ENCODE measurements at places on chromosomes 3 and 15. TPM values are rescaled to one million over a fixed set of nuclear protein-coding genes. Genes with fewer than 3 reads are reported as not detected.
A peak's percentile ranks its signal among the peaks of the same experiment; 100 is the strongest.

The RYK gene
- total RNA-seq = 50.9 TPM

The CSPG4 gene
- 263 TPM for total RNA-seq

The SLC28A2 gene
- not detected for total RNA-seq

The GRK7 gene
- not detected for total RNA-seq

The NTRK3 gene
- total RNA-seq = 87.3 TPM

The ANKRD34C gene
- not detected for total RNA-seq

The ZNF609 gene
- total RNA-seq = 38.8 TPM

The BTLA gene
- not detected for total RNA-seq

- H3K27me3 ChIP-seq = no peaks in the 10 kb centered on the region
- H3K36me3 ChIP-seq = peaks cover 16% of the 10 kb centered on the region
- no peaks in the 10 kb centered on the region for H3K4me1 ChIP-seq
- no peak for DNase-seq
- H3K4me3 ChIP-seq = no peak overlapping the region
- H3K27ac ChIP-seq = no peak overlapping the region
Measured at GRCh38 chr15:65254356-65254755, 32.3 kb downstream of the PARP16 start.

DNA sequence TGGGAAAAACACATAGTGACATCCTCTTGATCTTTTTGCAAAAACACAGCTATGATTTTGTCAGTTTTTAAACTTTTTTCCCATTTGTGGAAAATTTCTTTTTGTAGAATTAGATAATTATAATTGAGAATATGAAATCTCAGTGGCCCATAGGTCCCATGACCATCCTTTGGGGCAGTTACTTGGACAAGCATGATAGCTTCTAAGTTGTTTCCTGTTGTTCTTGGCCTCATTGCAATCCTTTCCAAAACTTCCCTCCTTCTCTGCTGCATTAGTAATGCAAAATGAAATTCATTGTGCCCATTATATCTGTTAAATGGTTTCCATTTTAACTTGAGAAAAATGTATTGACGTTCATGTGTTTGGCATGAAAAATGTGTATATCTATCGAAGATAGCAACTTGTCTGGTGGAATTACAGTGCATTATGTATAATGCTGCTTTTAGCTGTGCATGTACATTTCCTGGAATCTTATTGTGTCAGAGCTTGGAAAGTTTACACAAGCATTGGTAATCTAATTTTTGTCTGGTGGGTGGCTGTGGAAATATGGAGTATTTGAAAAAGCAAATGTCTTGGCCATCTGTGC, 70.0 kb downstream of the MDFIC2 start:
- no peak for DNase-seq
- no peaks in the 10 kb centered on the region for H3K4me1 ChIP-seq
- H3K27me3 ChIP-seq = no peaks in the 10 kb centered on the region
- no peak overlapping the region for H3K27ac ChIP-seq
- no peak overlapping the region for H3K4me3 ChIP-seq
- H3K36me3 ChIP-seq = no peaks in the 10 kb centered on the region

GRCh38 chr3:14691239-14691638, 16.3 kb downstream of the C3orf20 start:
- no peaks in the 10 kb centered on the region for H3K4me1 ChIP-seq
- no peaks in the 10 kb centered on the region for H3K36me3 ChIP-seq
- DNase-seq = no peak
- H3K27me3 ChIP-seq = no peaks in the 10 kb centered on the region
- H3K4me3 ChIP-seq = no peak overlapping the region

GRCh38 chr3:10748040-10748439, 68.0 kb upstream of the SLC6A11 start:
- H3K4me1 ChIP-seq = no peaks in the 10 kb centered on the region
- no peak for DNase-seq
- no peak overlapping the region for H3K4me3 ChIP-seq
- H3K27me3 ChIP-seq = no peaks in the 10 kb centered on the region

- H3K4me1 ChIP-seq = peaks cover 31% of the 10 kb centered on the region
- no peak overlapping the region for H3K27ac ChIP-seq
- DNase-seq = no peak
- no peaks in the 10 kb centered on the region for H3K36me3 ChIP-seq
Measured at GRCh38 chr15:68633231-68634121, 54.7 kb downstream of the CORO2B start.

- DNase-seq = no peak
- no peak overlapping the region for H3K4me3 ChIP-seq
- H3K27ac ChIP-seq = no peak overlapping the region
Measured at GRCh38 chr3:53171064-53171418, 10.0 kb downstream of the PRKCD start.

DNA sequence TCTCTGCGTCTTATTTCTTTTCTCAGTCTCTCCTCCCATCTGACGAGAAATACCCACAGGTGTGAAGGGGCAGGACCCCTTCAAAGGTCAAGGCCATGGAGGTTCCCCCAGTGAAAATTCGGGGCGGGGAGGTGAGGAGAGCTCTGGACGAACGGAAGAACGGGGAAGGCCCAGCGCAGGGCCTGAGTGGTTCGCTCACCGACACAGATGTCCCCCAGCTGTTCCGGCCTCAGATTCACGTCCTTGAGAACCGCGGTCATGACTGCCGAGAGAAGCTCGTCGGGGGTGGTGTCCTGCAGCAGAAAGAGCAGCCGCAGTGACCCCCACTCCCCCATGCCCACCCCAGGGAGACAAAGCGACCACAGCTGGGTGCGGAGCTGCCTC, 542 bp downstream of the ACAA1 start:
- H3K4me3 ChIP-seq = peak overlapping the region; percentile 89
- peaks cover 24% of the 10 kb centered on the region for H3K36me3 ChIP-seq
- H3K27me3 ChIP-seq = no peaks in the 10 kb centered on the region
- H3K4me1 ChIP-seq = peaks cover 18% of the 10 kb centered on the region
- DNase-seq = no peak

GRCh38 chr3:53255423-53255774, 423 bp downstream of the TKT start:
- peak overlapping the region; percentile 85 for H3K27ac ChIP-seq
- no peaks in the 10 kb centered on the region for H3K27me3 ChIP-seq
- H3K36me3 ChIP-seq = no peaks in the 10 kb centered on the region
- peak overlapping the region; percentile 79 for H3K4me3 ChIP-seq
- no peak for DNase-seq

GRCh38 chr15:71934446-71934845, 124.1 kb downstream of the NR2E3 start:
- peaks cover 18% of the 10 kb centered on the region for H3K36me3 ChIP-seq
- H3K27me3 ChIP-seq = no peaks in the 10 kb centered on the region
- H3K27ac ChIP-seq = no peak overlapping the region
- no peaks in the 10 kb centered on the region for H3K4me1 ChIP-seq
- no peak overlapping the region for H3K4me3 ChIP-seq

- no peak for DNase-seq
- no peaks in the 10 kb centered on the region for H3K36me3 ChIP-seq
- H3K4me1 ChIP-seq = peaks cover 22% of the 10 kb centered on the region
- H3K4me3 ChIP-seq = peak within 1 kb of the TSS; percentile 96
- peak within 1 kb of the TSS; percentile 99 for H3K27ac ChIP-seq
Measured at GRCh38 chr15:38252481-38253350, at the start of gene SPRED1. Gene SPRED1 (plus strand): TSS chr15:38252836. CDS start chr15:38253186, 350 bp downstream.

DNA sequence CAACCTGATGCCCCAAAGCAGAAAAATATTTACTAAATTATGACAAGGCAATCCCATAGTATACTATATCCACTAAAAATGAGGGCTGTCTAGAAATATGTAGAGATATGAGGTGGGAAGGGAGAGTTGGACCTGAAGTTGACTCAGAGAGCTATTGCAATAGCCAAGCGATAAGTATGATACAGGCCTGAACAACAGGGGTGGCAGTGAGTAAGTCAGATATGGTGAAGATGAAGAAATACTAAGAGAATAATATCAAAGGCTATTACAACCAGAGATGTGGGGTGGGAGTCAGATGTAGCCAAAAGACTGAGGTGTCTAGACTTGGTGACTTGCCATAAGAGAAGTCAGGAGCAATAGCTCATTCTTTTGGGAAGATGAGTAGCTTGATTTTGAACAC, 9.2 kb downstream of the HSPBAP1 start:
- no peaks in the 10 kb centered on the region for H3K36me3 ChIP-seq
- H3K4me3 ChIP-seq = no peak overlapping the region
- no peak overlapping the region for H3K27ac ChIP-seq
- no peaks in the 10 kb centered on the region for H3K27me3 ChIP-seq
- no peaks in the 10 kb centered on the region for H3K4me1 ChIP-seq

GRCh38 chr15:30926161-30926560, 22.4 kb downstream of the FAN1 start:
- H3K27me3 ChIP-seq = no peaks in the 10 kb centered on the region
- peaks cover 44% of the 10 kb centered on the region for H3K36me3 ChIP-seq
- H3K4me3 ChIP-seq = no peak overlapping the region
- H3K27ac ChIP-seq = no peak overlapping the region
- no peak for DNase-seq
- no peaks in the 10 kb centered on the region for H3K4me1 ChIP-seq

DNA sequence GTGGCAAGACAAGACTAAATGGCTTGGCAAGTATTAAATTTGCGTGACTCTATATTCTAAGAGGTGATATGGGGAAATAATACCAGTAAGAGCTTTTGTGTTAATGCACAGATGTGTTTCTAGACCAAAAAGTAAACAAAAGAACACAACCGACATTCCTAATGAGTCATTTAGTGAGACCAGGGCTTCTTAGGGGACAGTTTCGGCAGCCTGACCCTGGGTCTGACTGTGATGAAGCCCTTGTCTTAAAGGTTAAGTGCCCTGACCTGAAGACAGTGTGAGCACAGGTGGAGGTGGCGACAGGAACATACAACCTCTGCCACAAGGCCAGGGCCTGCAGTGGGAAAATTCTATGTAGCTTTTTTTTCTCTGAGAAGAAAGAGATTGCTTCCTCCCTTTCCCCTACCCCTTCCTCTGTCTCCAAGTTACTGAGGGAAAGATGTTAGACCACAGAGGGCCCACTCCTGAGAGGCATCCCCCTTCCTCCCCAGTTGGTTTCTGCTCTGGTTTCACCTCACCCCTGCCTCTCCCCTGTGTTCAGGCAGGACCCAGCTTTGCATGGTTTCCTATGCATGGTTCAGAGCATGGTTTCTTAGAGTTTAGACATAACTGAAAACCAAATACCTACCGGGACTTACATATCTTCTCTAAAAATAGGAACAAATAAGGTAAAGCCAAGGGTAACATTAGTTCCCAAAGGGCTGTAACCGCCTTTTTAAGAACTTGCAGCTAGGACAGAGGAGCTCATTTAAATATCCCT, 24.8 kb upstream of the CMTM7 start:
- no peaks in the 10 kb centered on the region for H3K27me3 ChIP-seq
- H3K4me1 ChIP-seq = no peaks in the 10 kb centered on the region
- H3K36me3 ChIP-seq = no peaks in the 10 kb centered on the region
- H3K27ac ChIP-seq = no peak overlapping the region
- no peak overlapping the region for H3K4me3 ChIP-seq

GRCh38 chr3:132499071-132499470, 81.8 kb downstream of the DNAJC13 start:
- no peaks in the 10 kb centered on the region for H3K27me3 ChIP-seq
- no peak overlapping the region for H3K4me3 ChIP-seq
- peaks cover 47% of the 10 kb centered on the region for H3K36me3 ChIP-seq
- H3K4me1 ChIP-seq = no peaks in the 10 kb centered on the region

GRCh38 chr3:16789344-16790120, 95.2 kb upstream of the PLCL2 start:
- DNase-seq = no peak
- H3K27ac ChIP-seq = no peak overlapping the region
- H3K4me3 ChIP-seq = no peak overlapping the region

DNA sequence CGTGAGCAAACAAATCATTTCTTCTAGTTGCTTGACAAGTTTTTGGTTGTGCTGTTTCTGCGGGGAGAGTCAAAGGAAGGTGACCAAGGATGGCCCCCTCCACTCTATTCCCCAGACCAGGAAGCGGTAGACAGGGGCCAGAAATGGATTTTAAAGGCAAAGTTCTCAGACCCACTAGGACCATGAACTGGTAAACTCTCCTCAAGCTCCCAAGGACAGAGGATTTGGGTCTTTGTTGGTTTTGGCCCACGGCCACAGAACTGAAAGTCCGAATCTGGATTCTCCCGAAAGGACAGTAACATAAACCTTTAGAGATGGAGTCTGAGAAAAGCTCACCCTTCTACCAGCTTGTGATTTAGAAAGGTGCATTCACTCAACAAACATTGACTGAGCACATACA, 85.9 kb upstream of the C2CD4B start:
- H3K4me1 ChIP-seq = no peaks in the 10 kb centered on the region
- H3K36me3 ChIP-seq = no peaks in the 10 kb centered on the region
- no peak overlapping the region for H3K27ac ChIP-seq
- DNase-seq = no peak
- no peak overlapping the region for H3K4me3 ChIP-seq

- no peaks in the 10 kb centered on the region for H3K36me3 ChIP-seq
- no peak overlapping the region for H3K4me3 ChIP-seq
- DNase-seq = no peak
- H3K27ac ChIP-seq = no peak overlapping the region
- no peaks in the 10 kb centered on the region for H3K27me3 ChIP-seq
Measured at GRCh38 chr3:176590722-176591121, 606.6 kb downstream of the TBL1XR1 start.

DNA sequence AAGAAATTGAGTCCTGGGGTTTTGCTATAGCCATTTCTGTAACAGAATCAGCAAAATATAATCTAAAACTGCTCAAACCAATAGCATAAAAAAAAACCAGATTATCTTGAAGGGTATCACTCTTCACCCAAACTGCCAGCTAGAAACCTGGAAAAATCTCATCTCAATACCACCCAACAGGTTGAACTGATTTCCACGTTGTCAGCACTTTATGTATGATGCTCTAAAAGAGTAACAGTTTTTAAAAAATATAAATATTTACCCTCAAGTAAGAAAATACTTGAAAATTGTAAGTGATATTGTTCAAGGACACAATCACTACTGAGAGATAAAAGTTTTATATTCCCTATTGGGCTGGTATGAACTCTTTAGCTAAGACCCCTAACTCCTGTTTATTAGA, 451.3 kb downstream of the EPHA3 start:
- H3K27ac ChIP-seq = no peak overlapping the region
- H3K27me3 ChIP-seq = no peaks in the 10 kb centered on the region

GRCh38 chr3:169232863-169233262, 430.6 kb downstream of the MECOM start:
- no peaks in the 10 kb centered on the region for H3K27me3 ChIP-seq
- no peaks in the 10 kb centered on the region for H3K36me3 ChIP-seq
- H3K4me3 ChIP-seq = peak overlapping the region; percentile 10
- no peak for DNase-seq

GRCh38 chr3:42088803-42089530, 2.2 kb upstream of the TRAK1 start:
- H3K27ac ChIP-seq = no peak overlapping the region
- peaks cover 24% of the 10 kb centered on the region for H3K4me1 ChIP-seq
- H3K4me3 ChIP-seq = no peak overlapping the region
- H3K27me3 ChIP-seq = no peaks in the 10 kb centered on the region
- no peaks in the 10 kb centered on the region for H3K36me3 ChIP-seq
- DNase-seq = no peak
